ENCODE measurements at places on chromosomes 1 and 21.

GRCh38 chr1:3548156-3548893 is 63.0 kb downstream of the MEGF6 start:
- DNase-seq, result peak; percentile 60

DNA sequence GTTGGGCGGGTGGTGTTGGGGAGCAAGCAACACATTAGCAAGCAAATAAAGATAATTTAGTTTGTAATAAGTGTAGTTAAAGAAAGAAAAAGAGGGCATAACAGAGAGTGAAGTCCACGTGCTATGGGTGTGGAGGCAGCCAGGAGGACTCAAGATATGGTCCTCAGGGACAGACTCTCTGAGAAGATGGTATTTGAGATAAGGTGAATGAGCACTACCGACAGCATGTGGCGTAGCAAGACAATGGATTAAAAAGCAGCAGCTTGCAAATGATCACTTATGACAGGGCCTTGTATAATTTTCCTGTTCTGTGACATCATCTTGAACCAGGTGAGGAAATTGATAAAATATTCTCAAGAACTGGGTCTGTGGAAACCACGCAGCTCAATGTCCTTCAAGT is 487.8 kb downstream of the PCP4 start:
- no peak for DNase-seq

DNA sequence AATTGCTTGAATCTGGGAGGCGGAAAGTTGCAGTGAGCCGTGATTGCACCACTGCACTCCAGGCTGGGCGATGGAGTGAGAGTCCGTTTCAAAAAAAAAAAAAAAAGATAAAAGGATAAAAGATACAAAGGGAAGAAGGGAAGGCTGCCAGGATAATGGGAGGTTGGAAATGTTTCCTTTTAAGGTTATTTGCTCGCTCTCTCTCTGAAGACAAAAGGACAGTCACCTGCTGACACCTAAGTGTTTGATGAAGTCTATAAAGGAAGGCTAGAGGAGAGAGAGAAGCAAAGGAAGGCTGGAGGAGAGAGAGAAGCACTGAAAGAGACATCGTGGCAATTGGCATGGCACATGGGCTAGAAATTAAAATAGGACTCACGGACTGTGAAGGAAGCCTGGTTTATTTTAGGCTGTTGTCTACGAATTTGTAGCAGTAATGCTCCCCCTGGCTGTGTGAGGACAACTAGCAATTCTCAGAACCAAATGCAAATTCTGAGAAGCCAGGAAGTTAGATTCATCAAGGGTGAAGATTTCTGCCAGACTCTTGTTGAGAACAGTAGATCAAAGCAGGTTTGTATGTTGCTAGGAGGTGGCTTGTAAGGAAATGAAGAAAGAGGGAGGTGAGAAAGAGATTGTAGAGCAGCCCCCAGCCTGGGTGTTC is 154.2 kb downstream of the ZP4 start:
- DNase-seq, result no peak

DNA sequence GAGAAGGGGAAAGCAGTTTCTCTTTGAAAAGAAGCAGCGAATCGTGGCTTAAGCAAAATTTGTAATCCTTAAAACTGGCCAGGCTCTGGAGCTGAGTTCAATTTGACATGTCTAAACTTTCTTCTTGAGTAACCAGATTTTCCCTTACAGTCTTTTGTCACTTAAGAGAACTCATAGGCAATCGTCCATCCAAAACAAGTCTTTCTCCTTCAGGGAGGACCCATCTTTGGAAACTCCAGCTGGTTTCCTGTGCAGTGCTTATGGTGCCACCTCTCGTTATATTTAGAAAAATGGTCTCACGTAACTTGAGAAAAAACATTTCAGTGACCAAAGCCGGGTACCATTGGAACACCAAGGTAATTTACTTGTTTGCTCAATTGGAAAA is 1.8 kb upstream of the PTTG1IP start:
- peak; percentile 39 for DNase-seq

- DNase-seq, result no peak
Measured at GRCh38 chr1:6473974-6474814, 8.2 kb upstream of the TNFRSF25 start.

- DNase-seq, result no peak
Measured at GRCh38 chr1:114558544-114558943, 22.9 kb downstream of the BCAS2 start.

DNA sequence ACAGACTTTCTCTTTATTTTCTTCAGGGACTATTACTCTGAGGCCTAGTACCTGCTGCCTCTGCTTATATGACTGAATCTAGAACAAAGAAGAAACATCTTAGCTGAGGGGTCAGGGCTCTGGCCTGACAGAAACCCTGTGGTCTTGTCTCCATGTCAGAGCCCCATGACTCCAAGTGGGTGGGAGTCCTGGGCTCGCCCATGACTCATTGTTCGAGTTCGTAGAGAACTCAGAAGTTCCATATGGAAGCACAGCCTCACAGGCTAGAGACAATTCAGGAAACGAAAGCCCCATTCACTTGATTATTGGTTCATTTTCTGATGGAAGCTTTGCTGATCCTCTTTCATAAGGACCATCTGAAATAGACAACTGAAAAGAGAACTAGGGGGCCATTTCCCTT is 73.2 kb downstream of the CD58 start:
- DNase-seq, result no peak

Measured in NCI-H226 (cell line).